Vagina (tissue), 2 donors: ENCODE measurements at places on chromosomes 16 and 17.

GRCh38 chr16:82630219-82630618 is 3.5 kb downstream of the CDH13 start:
- DNase-seq = no peak

- no peak for DNase-seq
Observed at GRCh38 chr16:68921637-68922036, 78.3 kb downstream of the TANGO6 start.

- DNase-seq = no peak
Observed at GRCh38 chr17:71063559-71063958, 894.2 kb downstream of the KCNJ2 start.

DNA sequence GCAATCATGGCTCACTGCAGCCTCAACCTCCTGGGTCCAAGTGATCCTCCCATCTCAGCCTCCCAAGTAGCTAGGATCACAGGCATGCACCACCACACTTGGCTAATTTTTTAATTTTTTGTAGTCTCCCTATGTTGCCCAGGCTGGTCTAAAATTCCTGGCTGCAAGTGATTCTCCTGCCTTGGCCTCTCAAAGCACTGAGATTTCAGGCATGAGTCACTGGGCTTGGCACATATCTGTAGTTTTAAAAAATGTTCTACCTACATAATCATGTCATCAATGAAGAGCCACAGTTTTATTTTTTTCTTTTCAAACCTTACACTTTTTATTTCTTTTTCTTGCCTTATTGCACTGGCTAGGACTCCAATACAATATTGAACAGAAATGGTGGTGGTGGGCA is 33.1 kb upstream of the COL1A1 start:
- DNase-seq = no peak

DNA sequence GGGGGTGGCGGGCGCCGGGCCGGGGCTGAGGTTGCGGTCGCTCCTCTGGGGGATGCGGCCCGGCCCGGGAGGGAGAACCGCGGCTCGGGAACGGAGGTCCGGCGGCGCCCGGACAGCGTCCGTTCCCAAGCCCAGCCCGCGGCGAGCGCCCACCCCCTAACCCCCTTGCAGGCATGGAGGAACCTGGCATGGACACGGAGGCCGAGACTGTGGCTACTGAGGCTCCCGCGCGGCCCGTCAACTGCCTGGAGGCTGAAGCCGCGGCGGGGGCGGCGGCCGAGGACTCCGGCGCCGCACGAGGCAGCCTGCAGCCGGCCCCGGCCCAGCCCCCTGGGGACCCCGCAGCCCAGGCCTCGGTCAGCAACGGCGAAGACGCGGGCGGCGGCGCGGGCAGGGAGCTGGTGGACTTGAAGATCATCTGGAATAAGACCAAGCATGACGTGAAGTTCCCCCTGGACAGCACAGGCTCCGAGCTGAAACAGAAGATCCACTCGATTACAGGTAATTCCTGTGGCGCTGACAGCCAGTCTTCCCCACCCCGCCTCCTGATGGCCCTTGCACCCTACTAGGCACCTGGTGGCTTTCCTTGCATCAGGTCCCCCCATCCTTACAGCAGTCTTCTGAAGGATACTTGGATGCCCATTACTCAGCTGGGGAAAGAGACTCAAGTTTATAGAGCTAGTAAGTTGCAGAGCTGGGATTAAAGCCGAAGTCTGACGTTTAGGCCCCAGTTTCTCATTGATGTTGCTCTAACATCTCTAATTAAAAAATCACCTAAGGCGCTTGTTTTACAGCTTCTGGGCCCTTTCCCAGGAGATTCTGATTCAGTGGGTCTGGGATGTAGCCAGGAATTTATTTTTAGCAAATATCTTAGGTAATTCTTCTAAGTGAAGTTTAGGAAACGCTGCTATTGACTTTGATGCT is 514 bp downstream of the UBFD1 start:
- DNase-seq = no peak

GRCh38 chr16:23893986-23894385 is 58.2 kb downstream of the PRKCB start:
- DNase-seq = peak; percentile 62

GRCh38 chr17:9427465-9428315 is 147.9 kb downstream of the STX8 start:
- DNase-seq = no peak

GRCh38 chr16:85625053-85625452 is 11.9 kb downstream of the GSE1 start:
- no peak for DNase-seq

- no peak for DNase-seq
Observed at GRCh38 chr17:37066322-37067255, 117.8 kb downstream of the AATF start.

DNA sequence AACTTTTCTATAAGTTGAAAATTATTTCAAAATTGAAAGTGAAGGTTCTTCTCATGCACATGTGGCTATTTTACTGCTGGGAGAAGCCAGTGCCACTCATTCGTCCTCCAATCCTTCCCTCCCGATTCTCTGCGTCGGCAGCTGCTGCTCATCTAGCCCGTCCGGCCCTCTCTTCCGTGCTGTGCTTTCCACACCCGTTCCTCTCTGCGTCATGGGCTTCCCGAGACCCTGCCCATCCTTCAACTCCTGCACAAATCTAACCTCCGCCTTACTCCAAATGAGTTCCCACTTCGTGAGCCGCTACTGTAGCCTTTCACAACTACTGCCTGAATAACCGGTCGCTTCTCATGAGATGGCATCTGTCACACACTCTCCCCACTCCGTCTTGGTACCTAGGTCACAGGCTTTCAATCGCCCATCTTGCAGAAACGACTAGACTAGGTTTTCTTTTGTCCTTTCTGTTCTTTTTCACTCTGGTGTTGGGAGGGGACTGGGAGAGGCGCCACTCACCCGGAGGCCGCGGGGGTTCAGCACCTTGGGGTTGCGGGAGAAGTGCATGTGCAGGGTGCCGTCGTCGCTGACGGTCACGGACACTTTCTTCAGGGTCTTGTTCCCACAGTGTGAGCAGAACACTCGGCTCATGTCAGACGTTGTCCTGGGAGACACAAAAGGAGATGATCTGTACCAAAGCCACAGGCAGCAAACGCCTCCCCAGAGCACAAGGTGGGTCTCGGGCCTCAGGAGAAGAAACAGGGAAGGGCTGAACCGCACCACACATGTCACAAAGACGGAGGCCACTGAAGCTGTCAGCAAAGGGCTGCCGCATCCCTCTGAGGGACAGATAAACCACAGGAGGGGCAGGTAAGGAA is 10.1 kb downstream of the NOB1 start:
- DNase-seq = no peak

- DNase-seq = no peak
Observed at GRCh38 chr17:48374650-48375230, 55.3 kb downstream of the SKAP1 start.

DNA sequence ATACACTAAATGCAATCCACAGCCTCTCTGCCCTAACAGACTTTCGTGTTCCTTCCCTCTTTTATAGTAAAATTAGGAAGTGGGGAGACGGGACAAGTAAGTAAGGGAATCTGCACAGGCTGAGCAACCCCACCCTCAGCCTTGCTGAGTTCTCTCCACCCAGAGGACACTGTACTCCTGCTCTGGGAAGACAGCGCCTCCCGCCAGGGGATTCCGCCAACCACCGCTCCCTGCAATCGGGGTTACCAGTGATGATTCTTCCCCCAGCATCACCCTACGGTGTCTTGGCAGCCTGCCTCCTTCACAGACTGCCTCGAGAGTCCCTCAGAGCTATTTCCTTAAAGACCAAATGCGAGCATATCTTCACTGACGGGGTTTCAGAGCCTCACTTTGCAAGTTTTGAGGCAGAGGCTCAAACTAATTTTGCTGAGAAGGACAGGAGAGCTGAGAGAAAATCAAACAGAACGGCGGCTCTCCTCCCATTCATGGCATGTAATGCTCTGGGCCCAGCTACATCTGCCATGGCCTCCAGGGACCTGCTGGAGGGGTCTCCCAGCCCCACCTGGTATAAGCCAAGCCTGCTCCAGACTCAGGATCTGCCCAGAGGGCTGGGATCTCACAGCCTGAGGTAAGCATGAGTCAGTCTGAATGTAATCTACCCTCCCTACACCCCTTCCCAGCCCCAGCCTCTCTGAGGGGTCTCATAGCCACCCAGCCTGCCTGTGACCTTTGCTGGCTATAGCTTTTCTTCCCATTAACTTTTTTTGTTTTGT is 22.7 kb upstream of the ASGR2 start:
- DNase-seq = no peak

DNA sequence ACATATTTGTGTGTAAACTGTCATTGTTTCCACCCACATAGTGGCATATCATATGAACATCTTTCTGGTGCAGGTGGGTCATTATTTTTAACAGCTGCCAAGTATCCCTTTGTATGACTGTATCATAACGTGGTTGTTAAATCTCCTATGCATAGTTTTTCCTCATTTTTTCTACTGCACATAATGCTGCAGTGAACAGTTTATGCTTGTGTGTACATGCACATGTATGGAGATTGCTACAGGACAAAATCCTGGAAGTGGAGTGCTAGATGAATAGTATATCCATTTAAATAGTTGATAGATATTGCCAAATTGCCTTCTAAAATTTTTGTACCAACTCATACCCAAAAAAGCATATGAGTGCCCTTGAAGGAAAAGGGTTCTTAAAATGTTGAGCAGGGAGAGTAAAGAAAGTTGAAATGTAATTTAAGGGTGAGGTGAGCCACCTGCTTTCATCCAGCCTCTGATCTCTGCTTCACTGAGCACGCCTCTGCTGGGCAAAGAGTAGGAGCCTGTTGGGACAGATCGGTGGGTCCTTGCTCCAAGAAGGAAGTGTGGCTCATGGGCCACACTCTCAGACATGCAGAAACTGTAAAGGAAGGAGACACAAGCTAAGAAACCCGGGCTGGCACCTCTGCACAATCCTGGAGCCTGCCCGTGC is 55.3 kb downstream of the HLF start:
- no peak for DNase-seq

- no peak for DNase-seq
Observed at GRCh38 chr16:645852-646678, 3.1 kb upstream of the WDR90 start.

DNA sequence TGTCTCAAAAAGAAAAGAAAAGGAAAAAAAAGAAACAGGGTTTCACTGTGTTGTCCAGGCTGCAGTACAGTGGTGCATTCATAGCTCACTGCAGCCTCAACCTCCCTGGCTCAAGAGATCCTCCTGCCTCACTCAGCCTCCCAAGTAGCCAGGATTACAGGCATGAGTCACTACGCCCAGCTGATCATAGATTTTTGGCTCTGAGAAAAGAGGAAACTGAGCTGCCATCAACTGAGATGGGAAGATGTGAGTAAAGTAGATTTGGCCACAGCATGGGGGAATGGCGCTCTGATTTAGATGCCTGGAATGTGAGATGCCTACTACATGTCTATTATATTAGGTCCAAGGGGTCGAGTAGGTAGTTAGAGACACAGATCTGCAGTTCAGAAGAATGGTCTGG is 5.9 kb upstream of the NAGS start:
- DNase-seq = no peak

DNA sequence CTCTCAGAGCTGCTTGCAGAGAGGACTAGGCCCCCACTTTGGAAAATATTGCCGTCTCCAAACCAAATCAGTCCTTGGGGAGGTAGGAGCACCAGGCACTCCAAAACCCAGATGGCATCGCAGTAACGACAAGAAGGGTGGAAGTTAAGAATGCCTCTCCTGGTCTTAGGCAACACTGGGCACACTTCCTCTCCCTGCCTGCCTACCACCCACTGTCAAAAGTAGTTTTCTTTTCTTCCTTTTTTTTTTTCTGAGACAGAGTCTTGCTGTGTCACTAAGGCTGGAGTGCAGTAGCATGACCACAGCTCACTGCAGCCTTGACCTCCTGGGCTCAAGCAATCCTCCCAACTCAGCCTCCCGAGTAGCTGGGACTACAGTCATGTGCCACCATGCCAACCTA is 47.2 kb downstream of the SRL start:
- DNase-seq = no peak

GRCh38 chr17:62614142-62614541 is 13.3 kb upstream of the MRC2 start:
- no peak for DNase-seq

DNA sequence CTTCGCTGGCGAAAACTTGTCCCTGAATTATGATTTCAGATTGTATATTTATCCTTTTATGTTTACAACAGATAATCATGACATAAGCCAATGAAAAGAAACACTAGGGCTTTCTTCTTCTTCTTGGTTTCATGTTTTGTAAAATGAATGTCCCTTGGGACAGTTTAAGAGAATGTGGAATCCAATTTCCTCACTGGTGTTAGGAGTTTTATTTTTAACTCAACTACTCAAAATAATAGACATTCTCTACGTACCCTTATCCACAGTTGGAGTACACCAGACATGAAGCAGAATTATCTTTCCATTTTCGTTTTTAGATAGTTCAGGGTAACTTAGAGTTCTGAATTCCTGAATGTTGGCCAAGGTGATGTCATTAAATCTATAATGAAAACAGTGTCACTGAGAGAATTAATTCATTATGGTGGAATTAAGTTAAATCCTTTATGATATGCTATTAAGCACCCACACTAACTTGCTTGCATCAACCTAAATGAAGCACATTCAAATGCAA is 43.4 kb downstream of the IRX6 start:
- no peak for DNase-seq

- no peak for DNase-seq
Observed at GRCh38 chr16:20763461-20764232, at the start of gene ACSM3. Gene ACSM3, plus strand, starts transcription at chr16:20764014. Its CDS starts 6,021 bp downstream, at chr16:20770035.

DNA sequence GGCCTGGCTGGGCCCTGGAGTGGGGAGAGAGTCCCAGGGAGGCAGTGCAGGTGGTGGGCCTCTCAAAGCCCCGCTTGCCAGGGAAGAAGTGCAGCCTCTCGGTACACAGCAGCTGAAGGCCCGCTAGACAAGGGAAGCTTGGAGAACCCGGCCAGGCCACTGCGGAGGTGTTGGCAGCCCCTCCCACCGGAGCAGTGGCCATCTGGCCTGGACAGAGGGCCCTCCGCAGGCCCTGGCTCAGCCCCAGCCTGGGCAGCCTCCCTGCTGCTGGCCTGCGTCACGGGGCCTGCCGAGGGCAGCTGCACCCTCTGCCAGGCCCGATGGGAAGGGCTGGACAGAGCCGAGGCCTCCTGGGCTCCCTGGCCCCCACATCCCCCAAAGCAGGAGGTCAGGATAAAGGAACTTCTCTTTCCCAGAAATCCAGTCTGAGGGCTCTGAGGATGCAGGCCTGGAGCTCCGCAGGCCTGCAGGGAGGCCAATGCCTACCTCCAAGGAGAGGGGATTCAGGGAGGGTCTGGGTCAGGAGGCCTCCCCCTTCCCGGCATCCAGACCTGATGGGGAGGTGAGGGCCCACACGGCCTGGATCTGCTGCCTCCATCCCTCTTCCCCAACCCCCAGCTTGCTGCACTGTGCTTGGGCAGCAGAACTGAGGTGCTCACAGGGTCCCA is 4.3 kb downstream of the SPPL2C start:
- no peak for DNase-seq

DNA sequence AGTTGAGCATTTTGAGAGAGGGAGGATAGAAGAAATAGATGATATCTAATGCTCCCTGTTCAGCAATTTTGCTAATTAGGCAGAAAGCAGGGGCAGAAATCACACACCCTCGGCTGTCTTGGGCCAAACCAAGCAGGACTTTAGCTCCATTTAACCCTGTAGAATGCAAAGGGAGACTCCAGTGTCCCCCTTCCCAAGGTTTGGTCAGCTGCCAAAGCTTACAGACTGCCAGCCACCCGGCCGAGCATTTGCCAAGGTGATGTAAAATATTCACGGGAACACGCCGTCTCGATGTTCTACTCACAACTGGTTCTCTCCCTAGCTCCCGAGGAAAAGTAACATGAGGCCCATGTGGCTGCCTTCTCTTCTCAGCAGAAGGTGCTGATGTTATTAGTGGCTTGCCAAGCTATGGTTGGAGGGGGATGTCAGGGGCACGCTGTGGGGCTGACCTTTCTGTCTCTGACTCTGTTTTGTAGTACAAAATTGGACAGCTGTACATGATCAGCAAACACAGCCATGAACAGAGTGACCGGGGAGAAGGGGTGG is 155.3 kb downstream of the PITPNC1 start:
- no peak for DNase-seq

GRCh38 chr16:21264571-21265036 is 13.5 kb downstream of the CRYM start:
- DNase-seq = no peak
